ENCODE measurements at places on chromosomes 11 and 22.

- DNase-seq = no peak
Measured at GRCh38 chr11:13054278-13054677, 45.2 kb downstream of the RASSF10 start.

DNA sequence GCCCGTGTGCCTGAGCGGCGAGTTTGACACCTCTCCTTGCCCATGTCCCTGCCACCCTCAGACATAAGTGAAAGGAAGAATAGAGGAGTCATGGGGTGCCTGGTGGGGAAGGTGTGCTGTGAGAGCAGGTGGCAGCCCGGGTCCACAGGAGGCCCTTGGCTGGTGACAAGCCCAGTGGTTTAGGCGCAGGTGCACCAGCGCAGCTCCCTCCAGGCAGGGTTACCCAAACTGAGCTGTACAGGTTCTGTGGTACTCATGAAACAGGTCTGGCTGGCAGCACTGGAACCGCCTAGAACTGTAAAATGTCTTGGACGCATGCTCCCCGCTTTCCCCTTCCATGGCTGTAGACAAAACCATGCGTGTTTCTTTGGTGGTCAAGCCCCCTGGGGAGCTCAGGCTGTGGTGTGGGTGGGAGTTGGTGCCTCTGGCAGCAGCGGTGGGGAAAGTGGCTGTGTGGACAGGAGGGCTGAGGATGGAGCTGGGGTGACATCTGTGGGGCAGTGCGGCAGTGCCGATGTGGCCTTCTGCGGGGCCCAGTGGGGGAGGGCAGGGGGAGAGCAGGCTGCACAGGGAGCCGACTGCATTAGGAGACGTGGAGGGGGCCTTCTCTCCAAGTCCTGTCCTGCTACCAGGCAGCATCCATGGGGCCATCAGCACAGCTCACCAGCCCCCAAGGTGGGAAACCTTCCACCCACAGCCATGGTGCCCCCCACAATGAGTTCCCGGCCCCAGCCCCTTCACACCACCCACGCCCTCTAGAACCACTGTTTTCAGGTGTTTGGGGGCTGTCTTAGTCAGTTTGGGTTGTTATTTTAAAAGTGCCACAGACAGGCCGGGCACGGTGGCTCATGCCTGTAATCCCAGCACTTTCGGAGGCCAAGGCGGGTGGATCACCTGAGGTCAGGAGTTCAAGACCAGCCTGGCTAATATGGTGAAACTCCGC lies 5.6 kb upstream of the GTSE1 start:
- DNase-seq = no peak

DNA sequence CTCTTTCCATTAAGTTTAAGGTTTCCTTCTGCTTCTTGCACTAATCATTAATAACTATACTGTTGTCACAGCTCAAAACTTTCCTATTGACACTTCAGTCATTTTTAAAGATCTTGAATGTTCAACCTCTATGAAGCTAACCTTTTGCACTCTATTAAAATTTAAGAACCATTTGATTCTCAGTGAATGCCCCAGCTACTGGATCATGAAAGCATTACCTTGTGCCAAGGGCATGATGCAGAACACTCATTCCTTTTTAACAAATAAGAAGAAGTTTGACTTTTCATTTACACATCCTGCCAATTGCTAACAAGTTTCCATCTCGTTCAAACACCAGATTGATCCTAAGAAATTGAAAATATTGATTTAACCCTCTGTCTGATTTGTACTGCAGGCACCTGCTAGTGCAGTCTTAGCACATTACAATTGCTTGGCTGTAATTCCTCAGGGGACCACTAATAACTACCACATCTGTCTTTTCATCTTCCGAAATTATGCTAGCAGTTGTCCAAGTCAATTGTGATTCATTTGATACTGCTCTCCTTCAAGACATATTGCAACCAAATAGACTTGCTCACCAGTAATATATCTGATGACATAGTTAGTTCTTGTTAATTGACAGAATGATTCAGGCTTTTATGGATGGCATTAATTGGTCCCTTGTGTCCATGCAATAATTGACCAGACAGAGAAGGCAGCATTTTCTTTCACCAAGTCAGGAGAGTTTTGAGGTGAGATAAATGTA lies 158.4 kb downstream of the TEAD1 start:
- DNase-seq = no peak

DNA sequence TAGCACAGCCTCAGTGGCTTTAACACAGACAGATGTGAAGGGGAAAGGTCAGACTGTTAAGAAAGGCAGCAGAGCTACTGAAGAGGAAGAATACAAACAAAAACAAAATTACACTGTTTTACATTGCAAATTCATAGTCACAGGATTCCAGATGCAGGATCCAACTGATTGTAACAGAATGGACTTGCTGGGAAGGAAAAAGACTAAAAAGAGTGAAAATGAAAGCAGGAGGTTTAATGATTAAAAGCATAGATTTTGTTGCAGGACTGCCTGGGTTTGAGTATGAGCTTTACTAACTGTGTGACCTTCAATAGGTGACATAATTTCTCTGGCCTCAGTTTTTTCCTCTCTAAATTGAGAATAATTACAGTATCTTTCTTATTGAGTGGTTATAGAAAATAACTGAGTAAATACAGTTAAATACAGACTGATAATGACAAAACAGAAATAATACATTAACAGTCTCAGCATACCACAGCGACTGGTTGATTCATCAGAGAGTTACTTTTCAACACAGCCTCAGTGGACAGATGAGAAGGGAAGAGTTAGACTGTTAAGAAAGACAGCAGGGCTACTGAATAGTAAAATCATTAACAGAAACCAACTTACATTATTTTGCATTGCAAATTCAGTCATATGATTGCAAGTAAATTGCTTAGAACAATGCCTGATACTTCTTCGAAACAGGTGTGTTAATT lies 704.2 kb upstream of the TENM4 start:
- DNase-seq = no peak

DNA sequence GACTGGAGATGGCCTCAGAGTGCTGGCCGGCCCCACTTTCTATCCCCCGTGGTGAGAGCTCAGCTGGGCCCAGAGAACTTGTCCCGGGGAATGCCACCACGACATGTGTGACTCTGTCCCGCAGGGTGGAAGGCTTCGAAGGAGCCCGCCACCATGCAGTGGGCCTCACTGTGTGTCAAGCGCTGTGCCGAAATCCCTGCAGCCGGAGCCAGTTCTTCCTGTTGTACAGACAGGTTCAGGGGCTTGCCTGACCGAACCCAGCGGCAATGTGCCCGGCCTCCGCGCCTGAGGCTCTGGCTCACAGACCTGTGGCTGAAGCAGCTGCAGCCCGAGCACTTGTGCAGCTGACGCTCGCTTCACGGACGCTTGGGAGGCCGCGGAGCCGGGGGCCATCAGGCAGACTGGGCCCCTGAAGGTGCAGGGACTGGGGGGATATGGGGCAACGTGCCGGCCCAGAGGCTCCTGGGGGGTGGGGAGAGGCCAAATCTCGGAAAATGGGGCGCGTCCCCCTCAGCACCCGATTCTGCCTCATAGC lies 650 bp downstream of the PPM1F start:
- DNase-seq = no peak

DNA sequence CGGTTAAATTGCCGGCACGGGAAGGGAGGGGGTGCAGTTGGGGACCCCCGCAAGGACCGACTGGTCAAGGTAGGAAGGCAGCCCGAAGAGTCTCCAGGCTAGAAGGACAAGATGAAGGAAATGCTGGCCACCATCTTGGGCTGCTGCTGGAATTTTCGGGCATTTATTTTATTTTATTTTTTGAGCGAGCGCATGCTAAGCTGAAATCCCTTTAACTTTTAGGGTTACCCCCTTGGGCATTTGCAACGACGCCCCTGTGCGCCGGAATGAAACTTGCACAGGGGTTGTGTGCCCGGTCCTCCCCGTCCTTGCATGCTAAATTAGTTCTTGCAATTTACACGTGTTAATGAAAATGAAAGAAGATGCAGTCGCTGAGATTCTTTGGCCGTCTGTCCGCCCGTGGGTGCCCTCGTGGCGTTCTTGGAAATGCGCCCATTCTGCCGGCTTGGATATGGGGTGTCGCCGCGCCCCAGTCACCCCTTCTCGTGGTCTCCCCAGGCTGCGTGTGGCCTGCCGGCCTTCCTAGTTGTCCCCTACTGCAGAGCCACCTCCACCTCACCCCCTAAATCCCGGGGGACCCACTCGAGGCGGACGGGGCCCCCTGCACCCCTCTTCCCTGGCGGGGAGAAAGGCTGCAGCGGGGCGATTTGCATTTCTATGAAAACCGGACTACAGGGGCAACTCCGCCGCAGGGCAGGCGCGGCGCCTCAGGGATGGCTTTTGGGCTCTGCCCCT lies 529 bp upstream of the CCND1 start:
- no peak for DNase-seq

DNA sequence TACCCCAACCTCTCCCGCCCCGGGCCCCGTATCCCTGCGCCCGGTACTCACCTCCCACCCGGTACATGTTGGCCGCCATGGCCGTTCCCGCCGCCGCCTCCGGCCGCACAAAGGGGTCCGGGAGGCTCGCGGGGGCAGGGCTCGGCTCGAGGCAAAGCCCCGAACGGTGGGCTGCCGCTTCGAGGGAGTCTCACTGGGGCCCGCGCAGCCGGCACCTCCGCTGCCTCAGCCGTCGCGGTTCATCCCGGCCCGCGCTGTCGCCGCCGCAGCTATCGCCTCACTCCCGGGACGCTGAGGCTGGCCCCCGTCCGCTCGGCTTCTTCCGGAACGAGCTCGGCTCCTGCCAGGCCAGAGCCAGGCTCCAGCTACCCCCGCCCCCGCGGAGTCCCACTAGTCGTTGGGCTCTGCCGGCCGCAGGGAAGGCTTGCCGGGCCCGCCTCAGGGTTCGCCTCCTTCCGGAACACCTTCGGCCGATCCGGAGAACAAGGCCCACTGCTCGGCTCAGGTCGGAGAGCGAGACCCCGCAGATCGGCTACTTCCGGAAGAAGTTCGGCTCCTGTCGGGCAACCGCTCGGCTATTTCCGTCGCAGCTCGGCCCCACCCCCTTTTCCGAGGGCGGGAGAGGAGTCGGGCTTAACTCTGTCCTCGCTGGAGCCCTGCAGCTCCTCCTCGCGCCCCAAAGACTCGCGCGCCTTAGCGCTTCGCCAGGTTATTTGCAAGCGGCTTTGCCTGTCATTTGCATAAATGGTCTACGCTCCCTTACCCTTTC lies at the start of gene MTA2:
MTA2 (minus strand) TSS at position 494 of the 769 bp plus-strand sequence; CDS start at position 79, 415 bp downstream.
- DNase-seq = peak; percentile 94

- no peak for DNase-seq
Measured at GRCh38 chr22:25555586-25555985, 8.9 kb upstream of the GRK3 start.

DNA sequence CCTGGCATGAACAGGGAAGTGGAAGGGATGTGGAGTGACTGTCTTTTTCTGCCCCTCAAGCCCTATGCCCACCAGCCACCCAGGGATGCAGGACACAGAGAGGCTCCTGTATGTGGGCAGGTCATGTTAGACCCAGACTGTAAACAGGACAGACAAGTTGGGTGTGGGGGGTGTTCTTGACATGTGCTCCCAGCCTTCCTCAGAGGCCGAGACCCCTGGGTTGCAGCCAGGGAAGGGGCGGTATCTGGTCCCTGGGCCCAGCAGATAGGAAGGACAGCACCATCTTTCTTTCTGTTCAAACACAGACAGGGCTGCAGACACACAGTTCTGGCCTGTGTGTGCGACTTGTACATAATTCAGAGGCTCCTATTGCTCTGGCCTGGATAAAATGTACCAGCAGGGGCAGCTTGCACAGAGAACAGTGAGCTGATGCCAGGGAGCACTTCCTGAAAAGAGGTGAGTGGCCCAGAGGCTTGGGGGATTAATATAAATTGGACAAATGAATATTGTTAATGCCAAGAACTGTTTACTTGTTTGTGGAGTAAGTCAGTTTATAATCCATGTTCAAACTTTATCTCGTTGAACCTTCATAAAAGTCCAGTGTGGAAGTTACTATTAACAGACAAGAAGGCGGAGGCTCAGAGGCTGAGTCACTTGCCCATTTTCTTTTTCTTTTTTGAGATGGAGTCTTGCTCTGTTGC lies 16.6 kb downstream of the GDPD5 start:
- no peak for DNase-seq

GRCh38 chr11:65808744-65809341 lies 22.0 kb downstream of the OVOL1 start:
- DNase-seq = no peak

DNA sequence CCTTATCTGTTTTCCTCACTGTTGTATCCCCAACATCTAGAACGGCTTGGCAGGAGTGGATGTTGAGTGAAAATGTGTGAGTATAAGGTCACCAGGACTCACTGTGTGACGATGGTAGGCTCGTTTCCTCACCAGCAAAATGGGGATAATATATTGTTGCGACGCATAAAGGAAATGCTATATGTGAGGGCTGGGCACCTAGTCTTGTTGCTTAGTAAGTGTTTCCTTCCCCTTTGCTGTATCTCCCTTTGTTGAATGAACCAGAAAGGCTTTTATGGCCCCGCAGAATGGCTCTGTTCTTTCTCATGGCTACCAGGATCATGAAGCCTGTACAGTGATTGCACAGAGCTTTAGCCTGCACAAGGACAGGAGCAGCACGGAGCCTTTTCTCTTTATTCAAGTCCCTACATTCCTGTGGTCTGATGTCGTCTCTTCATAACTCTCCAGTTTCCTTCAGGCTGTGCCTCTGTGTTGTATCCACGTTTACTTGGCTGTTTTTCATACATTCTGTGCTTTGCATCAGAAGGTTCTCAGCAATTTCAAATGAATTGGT lies 5.4 kb downstream of the TNRC6B start:
- DNase-seq = no peak

DNA sequence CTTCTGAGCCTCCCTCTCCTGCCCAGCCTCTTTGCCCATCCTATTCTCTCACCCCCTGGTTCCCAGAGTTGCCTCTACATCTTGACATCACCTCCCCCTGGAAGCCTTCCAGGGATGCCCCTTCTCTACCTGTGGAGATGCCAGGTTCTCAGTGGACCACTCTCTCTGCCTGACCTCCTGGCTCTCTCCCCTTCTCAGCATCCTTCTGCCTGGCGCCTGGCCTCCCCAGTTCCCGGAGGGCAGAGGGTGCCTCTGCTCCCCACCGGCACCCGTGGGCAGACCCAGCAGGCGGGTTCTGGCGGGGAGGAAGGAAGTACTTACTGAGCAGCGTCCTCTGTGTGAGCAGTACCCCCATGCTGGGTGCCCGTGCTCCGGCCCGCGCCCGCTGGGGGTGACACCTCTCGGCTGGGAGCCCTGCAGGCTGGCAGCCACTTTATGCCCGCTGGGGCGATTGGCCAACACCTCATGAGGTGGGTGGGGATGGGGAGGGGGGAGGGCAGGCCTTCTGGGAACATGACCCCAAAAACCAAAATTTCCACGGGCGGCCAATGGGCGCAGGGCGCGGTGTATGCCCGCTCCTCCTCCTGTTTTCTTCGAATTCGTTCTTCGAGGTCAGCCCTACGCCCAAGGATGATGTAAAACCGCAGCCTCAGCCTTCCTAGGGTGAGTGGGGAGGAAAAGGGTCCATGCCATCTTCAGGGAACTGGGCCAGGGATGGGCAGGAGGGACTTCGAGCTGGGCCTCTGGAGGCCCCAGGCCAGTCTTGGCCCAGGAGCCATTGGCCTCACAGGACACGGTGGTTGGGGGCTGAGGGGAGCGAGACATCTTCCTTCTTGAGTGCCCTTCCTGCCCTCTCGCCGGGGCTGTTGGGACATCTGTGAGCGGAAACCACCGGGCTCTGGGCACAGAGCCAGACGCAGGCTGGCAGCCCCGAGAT lies at the start of gene OSM:
OSM (minus strand) TSS at position 407 of the 937 bp plus-strand sequence; CDS start at position 355, 52 bp downstream.
- DNase-seq = no peak
